ENCODE measurements at places on chromosomes 4 and X.

GRCh38 chr4:73704314-73705055 is 35.9 kb upstream of the CXCL8 start:
- peak; percentile 95 for DNase-seq

- no peak for DNase-seq
Measured at GRCh38 chr4:16263056-16263455, 36.8 kb upstream of the TAPT1 start.

DNA sequence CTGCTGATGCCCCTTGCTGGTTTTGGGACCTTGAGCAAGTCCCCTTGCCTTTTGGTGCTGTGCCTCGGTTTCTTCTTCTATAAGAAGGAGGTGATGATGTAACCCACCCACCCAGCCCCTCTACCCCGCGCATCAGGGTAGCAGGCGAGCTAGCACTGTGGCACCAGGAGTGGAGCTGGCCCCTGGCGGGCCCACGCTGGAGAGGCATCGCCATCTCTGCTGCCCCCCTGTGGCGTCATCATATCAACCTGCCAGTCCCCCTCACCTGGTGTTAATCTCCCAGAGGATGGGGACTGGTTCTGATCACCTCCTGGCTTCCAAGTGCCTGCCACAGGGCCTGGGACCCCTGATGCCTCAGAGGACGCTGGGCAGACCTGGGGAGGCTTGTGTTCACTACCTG is 6.3 kb upstream of the SORCS2 start:
- DNase-seq: no peak

DNA sequence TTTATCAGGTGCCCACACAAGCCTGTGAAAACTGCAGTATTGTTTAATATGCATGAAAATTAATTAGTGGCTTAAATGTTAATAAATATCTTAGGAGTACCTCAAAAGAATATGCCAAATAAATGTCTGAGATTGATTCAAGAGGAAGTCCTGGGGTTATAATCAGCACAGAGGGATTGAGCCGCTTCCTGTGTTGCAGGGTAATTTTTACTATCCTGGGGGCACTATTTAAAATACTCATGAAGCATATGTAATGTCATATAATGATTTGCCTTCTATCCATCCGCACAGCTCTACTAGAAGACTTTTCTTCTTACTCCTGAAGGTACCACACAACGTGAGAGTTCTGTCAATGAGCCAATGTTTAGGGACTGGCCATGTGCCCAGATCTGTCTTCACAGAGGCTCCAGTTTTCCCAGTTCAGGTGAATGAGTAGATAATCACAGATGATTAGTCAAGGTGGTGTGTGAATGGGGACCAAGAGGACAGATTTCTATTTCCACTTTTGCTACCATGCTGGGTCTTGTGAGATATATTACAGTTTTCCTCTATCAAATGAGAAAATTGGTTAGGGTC is 233.3 kb downstream of the USP46 start:
- DNase-seq: no peak

DNA sequence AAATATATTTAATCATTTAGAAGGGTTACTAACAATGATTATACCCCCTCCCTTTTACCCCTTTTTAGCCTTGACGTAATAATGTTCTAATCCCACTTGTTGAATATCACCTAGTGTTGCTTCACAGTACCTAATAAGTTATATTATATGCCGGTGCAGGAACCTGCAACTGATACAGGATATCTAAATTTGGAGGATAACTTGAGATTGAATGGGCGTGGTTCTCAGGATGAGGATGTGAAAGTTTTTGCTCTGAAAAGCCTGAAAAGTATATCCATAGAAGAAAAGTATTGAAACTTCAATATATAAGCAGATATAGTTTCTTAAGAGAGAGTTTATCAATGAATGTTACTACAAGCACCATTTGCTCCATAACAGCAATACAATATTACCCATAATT is 59.8 kb downstream of the ZNF711 start:
- no peak for DNase-seq

DNA sequence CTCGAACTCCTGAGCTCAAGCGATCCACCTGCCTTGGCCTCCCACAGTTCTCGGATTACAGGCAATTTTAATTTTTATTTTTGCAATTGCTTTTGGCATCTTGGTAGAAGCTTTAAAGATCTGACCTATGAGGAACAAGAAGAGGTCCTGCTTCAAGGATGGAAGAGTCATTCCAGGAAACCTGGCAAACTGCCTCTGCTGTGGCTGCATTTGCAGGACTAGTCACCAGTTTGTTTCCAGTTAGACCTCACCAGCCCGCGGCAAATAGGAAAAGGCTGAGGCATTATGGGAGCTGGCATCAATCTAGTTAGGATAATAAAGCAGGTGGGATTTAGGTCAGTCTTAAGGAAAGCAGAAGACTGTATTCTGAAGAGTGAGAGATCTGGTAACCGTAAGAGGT is 51.9 kb upstream of the LAS1L start:
- no peak for DNase-seq

GRCh38 chr4:108622022-108622421 is 1.6 kb downstream of the RPL34 start:
- no peak for DNase-seq

Measured in AG04450 (cell line).